ENCODE measurements at places on chromosomes 2 and 18.

GRCh38 chr2:128803222-128803621 is 484.6 kb upstream of the HS6ST1 start:
- DNase-seq: no peak

DNA sequence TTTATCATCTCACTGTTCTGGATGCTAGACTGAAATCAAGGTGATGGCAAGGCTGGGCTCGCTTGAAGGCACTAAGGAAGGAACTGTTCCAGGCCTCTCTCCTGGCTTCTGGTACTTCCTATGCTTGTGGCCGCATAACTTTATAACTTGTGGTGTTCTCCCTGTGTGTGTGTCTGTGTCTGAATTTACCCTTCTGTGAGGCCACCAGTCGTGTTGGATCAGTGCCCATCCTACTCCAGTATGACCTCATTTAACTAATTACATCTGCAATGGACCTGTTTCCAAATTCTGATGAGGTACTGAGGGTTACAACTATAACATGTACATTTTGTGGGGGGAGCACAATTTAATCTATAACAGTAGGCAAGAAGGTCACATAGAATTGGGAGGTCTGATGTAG is 41.6 kb downstream of the LYPD6B start:
- no peak for DNase-seq

GRCh38 chr18:22033085-22033484 is 136.3 kb upstream of the GATA6 start:
- DNase-seq: peak; percentile 26

GRCh38 chr2:108586631-108587030 is 52.4 kb downstream of the LIMS1 start:
- DNase-seq: no peak

DNA sequence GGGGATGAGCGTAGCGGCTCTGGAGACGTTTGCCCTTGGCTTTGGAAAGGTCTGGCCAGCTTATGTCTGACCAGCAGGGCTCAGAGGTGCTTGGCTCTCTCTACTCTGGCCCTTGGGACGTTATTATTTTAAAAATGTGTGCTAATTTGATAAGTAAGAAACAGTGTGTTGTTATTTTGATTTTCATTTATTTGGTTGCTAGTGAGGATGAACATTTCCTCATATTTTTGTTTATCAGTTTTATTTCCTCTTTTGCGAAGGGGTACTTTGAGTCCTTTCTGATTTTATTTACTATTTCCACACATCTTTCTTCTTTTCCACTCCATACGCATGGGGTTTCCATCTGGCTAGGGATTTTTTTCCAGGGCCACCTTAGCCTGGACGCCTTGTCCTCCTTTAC is 11.4 kb downstream of the CXCR4 start:
- DNase-seq: no peak

DNA sequence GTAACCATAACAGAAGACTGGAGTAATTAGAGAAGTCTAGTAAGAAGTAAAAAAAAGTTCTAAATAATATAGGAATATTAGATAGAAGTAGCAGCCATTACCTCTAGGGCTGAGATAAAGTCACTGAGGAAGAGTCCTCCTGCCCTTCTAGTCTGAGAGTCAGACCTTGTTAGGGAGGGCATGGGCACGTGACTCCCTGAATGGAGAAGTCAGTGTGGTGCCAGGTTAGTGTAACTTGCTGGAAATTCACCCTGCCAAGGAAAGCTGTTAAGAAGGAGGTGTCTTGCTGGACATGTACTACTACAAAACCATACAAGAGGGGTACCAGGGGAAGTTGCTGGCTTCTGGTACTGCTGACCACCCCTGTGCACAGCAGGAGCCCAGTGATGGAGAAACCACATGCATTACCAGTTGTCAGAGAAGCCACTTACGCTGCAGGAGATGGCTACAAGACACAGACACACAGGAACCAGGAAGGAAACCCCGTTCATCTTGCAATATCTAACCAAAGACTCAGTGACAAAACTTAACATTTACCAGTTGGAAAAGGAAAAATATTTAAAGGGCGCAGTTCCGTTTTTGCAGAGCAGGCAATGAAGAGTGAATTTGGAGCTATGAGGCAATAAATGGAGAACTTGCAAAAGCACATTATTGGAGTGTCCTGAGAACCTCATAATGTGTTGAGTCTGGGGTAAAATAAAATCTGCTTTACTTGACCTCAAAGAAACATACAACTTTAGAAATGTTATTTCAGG is 77.2 kb upstream of the TLK1 start:
- no peak for DNase-seq

DNA sequence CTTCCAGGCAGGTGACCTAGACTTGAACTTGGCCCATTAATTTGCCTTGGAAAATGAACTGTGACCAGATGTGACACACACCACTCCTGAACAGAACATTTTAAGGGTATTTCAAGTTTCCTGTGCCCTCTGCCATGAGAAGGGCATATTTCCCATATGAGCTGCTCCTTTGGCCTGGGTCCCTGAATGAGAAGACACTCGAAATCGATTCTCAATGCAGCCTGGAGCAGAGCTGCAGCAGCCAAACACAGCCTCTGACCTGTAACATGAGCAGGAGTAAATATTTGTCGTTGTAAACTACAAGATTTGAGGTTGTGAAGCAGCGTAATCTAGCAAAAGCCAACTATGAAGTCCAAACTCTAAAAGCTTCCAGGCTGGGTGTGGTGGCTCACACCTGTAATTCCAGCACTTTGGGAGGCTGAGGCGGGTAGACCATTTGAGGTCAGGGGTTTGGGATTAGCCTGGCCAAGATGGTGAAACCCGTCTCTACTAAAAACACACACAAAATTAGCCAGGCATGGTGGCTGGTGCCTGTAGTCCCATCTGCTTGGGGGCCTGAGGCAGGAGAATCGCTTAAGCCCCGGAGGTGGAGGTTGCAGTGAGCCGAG is 30.1 kb upstream of the SOS1 start:
- DNase-seq: no peak

GRCh38 chr2:159444754-159445153 is 158.3 kb upstream of the WDSUB1 start:
- DNase-seq: no peak

GRCh38 chr2:10312437-10312957 is 9.8 kb downstream of the HPCAL1 start:
- DNase-seq: no peak

GRCh38 chr2:38620282-38620977 is 17.7 kb upstream of the HNRNPLL start:
- no peak for DNase-seq

GRCh38 chr2:148848146-148848545 is 26.9 kb upstream of the KIF5C start:
- no peak for DNase-seq

GRCh38 chr2:49004036-49004626 is 150.2 kb downstream of the FSHR start:
- DNase-seq: no peak

DNA sequence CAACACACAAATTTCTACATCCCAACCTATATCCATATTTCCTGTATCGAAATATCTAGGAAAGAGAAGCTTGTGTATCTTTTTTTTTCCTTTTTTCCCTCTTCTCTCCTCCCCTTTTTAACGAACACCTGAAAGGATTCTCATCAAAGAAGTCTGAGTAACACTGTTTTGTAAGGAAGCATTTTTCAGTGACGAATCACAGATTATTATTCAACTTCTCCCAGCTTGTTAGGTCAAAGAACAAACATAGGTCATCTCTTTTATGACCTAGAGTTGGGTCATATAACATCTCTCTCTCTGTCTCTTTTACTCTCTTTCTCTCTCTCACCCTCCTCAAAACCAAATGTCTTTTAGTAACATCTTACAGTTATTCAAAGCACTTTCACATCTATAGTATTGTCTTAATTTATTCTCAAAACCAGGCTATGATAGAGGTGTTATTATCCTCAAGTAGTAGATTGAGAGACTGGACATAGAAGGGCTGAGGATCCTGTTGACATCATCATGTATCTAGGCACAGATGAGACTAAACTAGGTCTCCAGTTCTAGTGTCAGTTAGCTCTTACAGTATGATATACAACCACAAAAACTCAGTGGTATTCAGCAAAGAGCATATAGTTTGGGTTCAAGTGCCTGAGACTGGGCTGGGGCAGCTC is 80.1 kb upstream of the SPOPL start:
- no peak for DNase-seq

DNA sequence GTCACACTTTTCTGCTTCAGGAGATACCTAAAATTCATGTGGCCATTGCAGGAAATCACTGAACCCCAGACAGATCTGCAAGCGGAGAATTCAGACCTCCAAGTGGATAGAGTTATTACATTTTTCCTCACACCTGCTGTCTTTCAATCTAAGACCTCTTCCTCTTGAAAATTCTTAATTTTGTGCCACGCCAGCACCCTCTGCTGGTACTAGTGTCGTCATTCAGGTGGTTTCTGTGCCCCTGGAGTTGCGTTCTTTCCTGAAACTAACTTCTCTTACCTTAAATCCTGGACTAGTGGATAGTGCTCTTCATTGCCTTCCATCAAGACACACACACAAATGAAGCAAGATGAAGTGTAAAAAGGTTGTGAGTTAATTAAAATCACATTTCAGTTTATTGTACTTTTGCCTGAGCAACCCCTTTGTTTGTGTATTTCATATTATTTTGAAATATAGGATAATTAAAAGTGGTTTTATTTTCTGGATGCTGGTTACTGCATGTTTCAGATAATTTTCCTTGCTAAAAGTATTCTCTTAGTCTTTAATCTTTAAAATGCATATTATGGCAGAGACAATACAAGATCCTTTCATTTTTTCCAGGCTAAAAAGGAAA is 1.6 kb upstream of the DNER start:
- peak; percentile 58 for DNase-seq

DNA sequence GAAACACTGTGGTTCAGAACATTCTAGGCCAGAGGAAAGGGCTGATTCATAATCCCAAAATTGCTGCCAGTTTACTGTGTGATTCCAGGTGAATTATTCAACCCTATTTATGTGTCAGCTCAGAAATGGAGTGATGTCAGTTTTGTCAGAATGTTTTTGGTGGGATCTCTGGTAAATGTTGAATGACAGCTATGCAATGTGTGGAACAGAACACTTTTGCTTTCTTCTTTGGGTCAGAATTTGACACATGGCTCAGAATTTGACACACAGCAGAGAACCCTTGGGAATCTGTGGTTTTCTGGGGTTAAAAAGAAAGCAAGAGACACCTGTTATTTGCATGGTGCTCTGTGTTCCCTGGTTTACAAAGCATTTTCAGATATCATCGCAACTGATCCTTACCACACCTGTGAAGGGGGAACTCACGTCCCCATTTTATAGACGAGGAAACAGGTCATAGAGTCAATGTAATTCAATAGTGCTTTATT is 1.6 kb upstream of the MTA3 start:
- no peak for DNase-seq

- no peak for DNase-seq
Observed at GRCh38 chr2:166104773-166105172, 23.0 kb downstream of the SCN1A start.

GRCh38 chr2:88530081-88530480 is 77.6 kb upstream of the FOXI3 start:
- DNase-seq: no peak

DNA sequence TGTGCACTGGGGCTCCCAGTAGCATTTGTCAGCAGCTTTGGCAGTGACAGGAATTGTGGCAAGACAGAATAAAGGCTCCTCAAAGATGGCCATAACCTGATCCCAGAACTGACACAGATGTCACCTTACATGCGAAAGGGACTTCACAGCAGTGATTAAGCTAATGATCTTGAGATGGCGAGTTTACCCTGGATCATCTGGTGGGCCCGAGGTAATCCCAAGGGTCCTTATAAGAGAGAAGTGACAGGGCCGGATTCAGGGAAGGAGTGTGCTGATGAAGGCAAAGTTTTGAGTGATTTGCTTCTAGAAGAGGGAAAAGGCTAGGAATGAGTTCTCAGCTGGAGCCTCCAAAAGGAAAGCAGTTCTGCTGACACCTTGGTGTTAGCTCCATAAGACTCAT is 333.9 kb downstream of the LPIN1 start:
- DNase-seq: no peak

DNA sequence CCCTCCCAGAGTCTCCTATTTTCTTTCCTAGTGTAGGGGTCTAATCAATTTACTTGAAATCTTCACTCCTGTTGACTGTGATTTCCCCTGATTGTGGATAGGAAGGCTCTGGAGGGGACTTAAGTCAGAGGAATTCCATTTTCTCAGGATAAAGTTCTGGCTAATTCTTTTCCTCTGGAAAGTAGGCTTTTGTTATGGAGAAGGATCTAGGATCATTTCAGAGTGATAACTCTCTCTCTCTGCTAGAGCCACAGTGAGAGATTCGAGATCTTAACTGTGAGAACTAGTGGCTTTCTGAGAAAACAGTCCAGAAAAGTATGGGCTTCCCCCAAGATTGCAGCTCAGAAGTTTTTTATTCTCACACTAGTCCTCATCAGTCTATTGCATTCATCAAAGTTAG is 163.9 kb upstream of the TFPI start:
- DNase-seq: no peak

- DNase-seq: peak; percentile 23
Observed at GRCh38 chr2:151289972-151290866, 751 bp upstream of the NMI start.

DNA sequence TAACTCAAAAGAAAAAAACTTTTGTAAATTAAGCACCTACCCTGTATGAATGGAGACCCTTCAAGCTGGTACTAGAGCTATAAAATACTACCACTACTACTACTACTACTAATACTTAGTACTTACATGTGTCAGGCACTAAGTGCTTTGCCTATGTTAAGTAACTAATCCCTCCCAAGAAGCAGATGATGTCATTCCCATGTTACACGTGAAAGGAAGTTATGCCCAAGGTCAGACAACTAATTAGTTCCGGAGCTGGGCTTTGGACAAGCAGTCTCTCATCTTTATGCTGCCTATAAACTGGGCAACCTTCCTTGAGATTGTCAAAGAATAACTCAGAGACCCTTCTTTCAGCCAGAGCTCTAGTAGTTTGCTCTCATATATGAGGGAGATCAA is 13.9 kb upstream of the ATP6V1B1 start:
- no peak for DNase-seq

DNA sequence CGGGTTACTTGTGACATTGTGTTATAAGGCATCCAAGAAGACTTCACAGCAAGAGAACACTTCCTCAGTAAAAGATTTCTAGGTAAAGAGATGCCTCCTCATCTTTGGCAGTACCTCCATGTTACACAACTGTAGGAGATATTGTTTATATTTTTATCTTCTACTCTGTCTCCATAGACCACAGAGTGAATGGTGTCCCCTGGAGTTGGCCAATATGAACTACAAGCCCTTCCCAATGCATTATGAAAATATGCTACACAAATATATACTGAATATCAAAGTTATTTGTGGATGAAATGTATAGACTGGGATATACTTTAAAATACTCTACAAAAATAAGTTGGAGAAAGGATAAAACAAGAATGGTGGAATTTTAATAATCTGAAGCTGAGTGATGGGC is 46.7 kb downstream of the MBOAT2 start:
- DNase-seq: no peak

GRCh38 chr2:126343136-126343535 is 312.8 kb upstream of the GYPC start:
- no peak for DNase-seq

GRCh38 chr18:26540043-26540628 is 8.2 kb downstream of the KCTD1 start:
- DNase-seq: no peak

- DNase-seq: no peak
Observed at GRCh38 chr18:74348581-74348980, 32.9 kb downstream of the C18orf63 start.

- DNase-seq: peak; percentile 20
Observed at GRCh38 chr2:134365356-134365755, 111.5 kb downstream of the MGAT5 start.

GRCh38 chr2:9306911-9307310 is 100.3 kb downstream of the ASAP2 start:
- peak; percentile 25 for DNase-seq

GRCh38 chr2:74851191-74851566 is 17.3 kb downstream of the HK2 start:
- no peak for DNase-seq

GRCh38 chr2:153071090-153071489 is 352.7 kb downstream of the ARL6IP6 start:
- DNase-seq: no peak
